ENCODE measurements at places on chromosomes 6 and 20. TPM values are rescaled to one million over a fixed set of nuclear protein-coding genes. Genes with fewer than 3 reads are reported as not detected.

DNA sequence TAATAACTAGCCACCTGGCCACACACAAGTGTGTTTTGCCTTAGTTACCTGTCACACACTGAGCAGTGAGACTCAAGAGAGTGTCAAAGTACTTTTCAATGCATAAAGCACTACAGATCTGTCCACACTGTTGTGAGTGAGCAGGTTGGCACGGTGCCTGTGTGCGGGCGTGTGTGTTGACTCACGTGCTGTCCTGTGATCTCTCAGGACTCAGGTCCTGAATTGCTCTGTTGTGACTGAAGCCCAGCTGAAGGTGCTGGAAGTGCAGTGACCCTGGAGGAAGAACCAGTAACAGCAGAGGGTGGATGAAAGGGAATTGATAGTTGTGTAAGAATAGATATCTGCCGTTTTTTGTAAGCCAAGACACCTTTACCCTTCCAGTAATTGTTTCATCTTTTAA lies 18.3 kb downstream of the SLC16A10 start:
- DNase-seq = peak; percentile 34

- DNase-seq = no peak
Measured at GRCh38 chr6:142810952-142811514, 133.9 kb downstream of the HIVEP2 start.

Gene C2
- total RNA-seq = 10.2 TPM

Gene INSM1
- total RNA-seq = 0.48 TPM

- peak; percentile 48 for DNase-seq
Measured at GRCh38 chr6:17393892-17394631, 667 bp downstream of the CAP2 start.

Gene RHAG
- not detected for total RNA-seq

DNA sequence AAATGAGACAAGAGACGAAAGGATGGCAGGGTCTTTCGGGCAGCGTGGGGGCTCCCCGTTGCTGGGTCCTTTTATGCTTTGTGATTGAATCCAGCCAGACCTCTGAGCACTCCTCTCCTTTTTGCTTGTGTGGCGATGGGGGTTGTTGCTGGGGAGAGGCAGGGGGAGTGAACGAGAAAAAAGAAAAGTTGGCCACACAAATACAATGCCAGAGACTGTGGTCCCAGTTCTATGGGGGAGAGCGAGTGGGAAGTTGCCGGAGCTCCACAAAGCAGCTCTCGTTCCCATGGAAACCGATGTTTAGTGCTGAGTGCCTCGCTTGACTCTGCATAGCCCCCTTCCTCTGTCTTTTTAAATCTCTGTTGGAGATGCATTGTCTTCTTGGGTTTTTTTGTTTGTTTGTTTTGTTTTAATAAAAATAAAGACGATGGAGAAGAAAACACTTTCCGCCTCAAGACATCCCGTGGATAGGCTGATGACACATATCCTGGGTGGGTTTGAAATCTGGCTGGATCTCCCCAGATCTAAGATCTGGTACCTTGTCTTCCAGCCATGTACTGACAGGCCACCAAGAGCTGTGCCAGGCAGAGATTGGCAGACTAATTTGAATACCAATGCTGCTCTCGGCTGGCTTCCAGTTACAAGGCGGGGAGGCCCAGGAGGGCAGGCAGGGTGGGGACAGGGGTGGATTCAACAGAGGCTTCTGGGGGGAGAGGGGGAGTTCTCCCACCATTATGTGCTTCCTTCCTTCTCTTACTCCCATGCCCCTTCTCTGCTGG lies 529.3 kb downstream of the QKI start:
- DNase-seq = no peak

- DNase-seq = no peak
Measured at GRCh38 chr20:59618131-59618530, 13.8 kb downstream of the PHACTR3 start.

Gene RAMACL
- total RNA-seq = 13.4 TPM

- peak; percentile 39 for DNase-seq
Measured at GRCh38 chr20:35617397-35618262, 2.0 kb downstream of the SPAG4 start.

DNA sequence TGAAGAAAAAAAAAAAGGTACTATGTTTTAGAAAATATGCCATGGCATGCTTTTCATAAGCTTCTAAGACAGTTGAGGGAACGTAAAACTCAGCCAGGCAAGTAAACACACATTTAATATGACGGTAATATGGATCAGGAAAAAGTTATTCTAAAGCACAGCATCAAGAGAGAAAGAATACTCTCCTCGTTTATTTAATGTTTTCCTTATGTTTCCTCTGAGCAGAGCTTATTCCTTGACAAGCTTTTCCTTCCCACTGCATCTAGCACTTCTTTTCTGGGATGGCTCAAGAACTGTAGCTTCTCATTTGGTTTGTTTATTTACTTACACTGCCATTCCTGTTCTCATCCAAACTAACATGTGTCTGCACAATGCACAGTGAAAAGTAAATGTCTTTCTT lies 2.7 kb upstream of the RSPO3 start:
- no peak for DNase-seq

- no peak for DNase-seq
Measured at GRCh38 chr20:4999788-5000187, 1.5 kb downstream of the SLC23A2 start.

Gene GMPR
- 4.3 TPM for total RNA-seq

Gene GPR6
- not detected for total RNA-seq

GRCh38 chr6:15401769-15402250 lies 155.9 kb downstream of the JARID2 start:
- DNase-seq = no peak

Gene SRSF3
- 276 TPM for total RNA-seq

DNA sequence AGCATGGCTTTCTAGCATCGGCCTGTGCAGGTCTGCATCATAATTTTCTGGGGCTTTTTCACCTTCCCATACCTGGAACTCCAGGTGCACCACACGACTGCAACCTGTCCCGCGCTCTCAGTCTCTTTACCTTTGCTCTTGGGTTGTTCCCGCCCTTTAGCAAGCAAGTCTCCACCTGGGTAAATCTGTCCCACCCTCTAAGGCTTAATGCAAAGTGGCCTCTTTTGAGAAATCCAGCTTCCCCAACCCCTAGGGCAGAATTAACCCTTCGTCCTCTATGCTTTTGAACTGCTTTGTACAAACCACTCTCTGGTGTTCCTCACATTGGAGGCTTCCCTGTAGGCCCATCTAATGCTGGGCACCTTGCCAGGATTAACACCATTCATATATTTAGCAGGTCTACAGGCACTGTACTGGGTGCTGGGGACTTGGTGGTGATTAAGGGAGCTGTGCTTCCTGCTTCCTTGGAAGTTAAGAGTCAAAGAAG lies 2.8 kb downstream of the ITPR3 start:
- no peak for DNase-seq

DNA sequence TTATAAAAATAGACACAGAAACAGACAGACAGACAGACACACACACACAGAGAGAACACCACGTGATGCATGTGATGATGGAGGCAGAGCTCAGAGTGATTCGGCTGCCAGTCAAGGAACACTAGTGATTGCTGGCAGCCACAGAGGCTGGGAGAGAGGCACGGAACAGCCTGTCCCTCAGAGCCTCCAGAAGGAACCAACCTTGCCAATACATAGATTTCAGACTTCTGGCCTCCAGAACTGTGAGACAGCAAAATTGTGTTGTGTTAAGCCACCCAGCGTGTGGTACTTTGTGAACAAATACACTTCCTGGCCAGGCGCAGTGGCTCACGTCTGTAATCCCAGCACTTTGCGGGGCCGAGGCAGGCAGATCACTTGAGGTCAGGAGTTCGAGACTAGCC lies 9.5 kb upstream of the PARD6B start:
- DNase-seq = no peak

- DNase-seq = no peak
Measured at GRCh38 chr6:136113736-136114173, 136.4 kb downstream of the MTFR2 start.

DNA sequence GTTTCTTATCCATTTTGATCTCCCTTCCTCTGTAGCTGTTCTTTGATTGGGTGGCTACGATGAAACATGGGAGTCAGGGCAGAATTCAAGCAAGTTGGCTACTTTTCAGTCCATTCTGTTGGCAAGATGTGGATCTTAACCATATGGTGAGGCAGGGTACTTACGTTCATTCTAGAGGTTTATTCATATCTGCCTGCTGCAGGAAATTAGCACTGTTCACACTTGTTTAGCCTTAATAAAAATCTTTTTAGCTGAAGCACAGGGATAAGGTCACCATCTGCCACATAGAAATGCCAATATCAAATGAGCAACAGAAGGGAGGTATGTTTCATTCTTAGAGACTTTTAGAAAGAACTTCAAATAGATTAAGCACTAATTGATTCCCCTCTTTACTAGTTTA lies 83.9 kb downstream of the GRIK2 start:
- no peak for DNase-seq

- no peak for DNase-seq
Measured at GRCh38 chr6:38877721-38878120, 162.6 kb downstream of the DNAH8 start.

GRCh38 chr20:3502878-3503277 lies 32.1 kb downstream of the ATRN start:
- no peak for DNase-seq

DNA sequence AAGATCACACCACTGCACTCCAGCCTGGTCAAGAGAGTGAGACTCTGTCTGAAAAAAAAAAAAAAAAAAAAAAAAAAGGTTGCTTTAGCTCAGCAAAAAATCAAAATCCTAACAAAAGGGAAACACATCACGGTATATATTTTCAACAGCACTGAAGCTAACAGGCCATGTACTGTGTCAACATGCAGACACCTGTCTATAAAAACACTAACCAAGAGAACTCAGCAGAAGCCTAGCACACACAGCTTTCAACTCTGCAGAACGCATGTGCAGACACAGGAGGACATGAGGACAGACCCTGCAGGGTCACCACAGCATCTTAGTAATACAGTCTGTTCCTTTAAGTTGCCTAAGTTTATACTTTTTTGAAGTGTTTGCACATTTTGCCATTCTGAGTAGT lies 13.5 kb downstream of the NINL start:
- DNase-seq = no peak

DNA sequence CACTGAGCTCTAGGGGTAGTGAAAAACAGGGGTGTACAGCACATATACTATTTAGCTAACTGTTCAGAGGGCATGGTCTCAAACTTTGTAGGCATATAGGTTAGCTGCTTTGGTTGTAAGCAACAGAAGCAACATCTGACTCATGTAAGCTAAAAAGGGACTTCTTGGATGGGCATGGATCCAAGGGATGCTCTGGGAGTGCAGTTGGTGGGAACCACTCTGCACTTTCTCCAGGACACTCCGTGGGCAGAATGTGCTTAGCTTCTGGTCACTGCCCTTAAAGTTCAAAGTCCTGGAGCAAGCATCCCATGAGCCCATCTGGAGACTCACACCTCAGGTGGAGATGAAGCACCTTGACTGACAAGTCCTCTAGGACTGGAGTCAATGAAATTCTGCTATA lies 11.5 kb downstream of the APCDD1L start:
- DNase-seq = no peak

GRCh38 chr20:1215386-1216170 lies 10.3 kb upstream of the RAD21L1 start:
- no peak for DNase-seq

DNA sequence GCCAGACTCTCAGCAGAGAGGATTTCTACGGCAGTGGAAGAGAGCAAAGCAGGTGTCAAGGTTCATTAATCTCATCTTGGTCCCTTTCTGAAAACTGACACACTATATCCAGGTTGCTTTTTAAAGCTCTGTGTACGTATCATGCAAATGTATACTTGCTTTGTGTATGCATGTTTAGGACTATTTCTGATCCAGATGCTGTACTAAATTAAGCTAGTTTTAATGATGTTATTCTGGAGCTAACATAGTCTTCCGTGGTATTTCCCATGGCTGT lies 59.2 kb upstream of the SNX9 start:
- DNase-seq = no peak

DNA sequence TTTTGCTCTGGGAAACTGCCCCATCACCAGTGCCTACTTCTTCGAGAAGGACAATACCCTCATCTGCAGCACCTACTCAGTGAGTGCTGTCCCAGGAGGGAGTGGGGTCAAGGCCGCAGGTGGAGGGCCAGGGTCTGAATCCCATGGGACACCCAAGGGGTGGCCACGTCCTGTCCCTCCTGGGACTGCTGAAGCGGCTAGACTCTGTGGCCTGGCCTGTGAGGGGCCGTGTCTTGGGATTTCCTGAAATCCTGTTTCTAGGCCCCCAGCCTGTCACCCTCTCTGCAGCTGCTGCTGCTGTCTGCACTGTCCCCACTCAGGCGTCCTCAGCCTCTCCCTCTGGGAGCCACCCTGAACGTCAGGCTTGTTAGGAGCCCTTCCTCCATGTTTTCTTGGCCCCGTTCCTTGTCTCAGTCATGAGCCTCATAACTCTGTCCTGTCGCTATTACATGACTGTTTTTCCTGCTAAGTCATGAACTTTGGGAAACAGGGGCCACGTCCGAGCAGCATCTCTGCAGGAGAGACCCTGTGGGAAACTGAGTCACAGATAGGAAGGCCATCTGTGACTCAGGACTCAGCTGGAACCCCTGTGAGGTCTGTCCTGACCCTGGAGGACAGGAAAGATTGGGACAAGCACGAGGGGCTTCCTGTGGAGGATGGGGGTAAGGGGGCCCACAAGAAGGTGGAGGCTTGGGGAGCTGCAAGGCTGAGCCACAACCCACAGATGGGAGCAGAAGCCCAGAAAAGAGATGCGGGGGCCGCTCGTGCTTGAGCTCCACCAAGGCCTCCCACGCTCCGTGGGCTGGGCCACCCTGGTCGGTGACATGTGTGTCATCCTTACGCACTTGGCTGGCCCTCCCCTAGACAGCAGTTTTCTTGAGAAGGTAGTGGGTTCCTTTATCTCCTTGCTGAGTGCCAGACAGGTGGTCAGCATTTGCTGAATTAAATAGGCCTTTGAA lies 49.9 kb downstream of the EFCAB8 start:
- no peak for DNase-seq

DNA sequence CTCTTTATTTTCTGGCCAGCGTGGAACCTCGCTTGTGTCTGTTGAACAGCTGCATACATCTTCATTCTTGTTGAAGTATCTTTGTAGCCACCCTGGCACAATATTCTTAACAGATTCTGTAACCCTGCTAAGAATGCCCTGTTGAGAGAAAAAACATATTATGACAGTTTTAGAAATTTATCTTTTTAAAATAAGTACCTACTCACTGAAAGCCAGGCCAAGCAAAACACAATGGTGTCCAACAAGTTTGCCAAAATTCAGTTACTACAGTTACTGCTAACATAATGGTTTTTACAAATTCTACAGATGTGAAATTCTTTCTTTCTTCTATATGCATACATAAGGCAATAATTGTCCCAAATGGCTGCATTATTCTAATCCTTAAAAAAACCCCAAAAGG lies 18.2 kb downstream of the NUP153 start:
- no peak for DNase-seq

GRCh38 chr6:28953585-28954258 lies 29.9 kb upstream of the TRIM27 start:
- no peak for DNase-seq

DNA sequence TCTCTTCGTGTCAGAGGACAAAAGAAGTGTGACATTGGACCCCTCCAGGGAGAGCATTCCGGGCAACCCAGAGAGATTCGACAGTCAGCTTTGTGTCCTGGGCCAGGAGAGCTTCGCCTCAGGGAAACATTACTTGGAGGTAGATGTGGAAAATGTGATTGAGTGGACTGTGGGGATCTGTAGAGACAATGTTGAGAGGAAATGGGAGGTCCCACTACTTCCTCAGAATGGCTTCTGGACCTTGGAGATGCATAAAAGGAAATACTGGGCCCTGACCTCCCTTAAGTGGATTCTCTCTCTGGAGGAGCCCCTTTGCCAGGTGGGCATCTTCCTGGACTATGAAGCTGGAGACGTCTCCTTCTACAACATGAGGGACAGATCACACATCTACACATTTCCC lies 9.5 kb upstream of the BTN3A3 start:
- DNase-seq = no peak

Gene KCNK5
- 4.3 TPM for total RNA-seq

Measured in breast epithelium (tissue), 4 donors.